ENCODE measurements at places on chromosomes 5 and 9. TPM values are rescaled to one million over a fixed set of nuclear protein-coding genes. Genes with fewer than 3 reads are reported as not detected.

ZBED3 gene
- total RNA-seq: 8.0 TPM

TERT gene
- 6.2 TPM for total RNA-seq

GRCh38 chr5:104914536-104915070 is 1352.0 kb upstream of the NUDT12 start:
- DNase-seq: no peak

DNA sequence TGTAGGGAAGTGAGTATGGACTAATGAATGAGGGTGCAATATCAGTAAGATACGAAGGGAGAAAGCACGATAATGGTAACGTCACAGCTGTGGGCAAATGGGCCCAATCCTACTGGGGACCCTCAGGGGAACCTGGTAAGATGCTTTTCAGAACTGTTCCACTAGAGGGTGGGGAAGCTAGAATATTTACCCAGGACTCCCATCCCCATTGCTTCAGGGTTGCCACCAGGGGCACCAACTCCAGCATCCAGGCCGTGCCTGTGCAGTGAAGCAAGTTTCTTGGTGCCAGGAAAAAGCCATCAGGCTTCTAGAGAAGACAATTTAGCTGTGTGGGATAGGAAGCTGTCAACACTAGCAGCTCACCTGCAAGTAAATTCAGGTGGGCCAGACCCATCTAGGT is 409.3 kb downstream of the AGTPBP1 start:
- no peak for DNase-seq

DNA sequence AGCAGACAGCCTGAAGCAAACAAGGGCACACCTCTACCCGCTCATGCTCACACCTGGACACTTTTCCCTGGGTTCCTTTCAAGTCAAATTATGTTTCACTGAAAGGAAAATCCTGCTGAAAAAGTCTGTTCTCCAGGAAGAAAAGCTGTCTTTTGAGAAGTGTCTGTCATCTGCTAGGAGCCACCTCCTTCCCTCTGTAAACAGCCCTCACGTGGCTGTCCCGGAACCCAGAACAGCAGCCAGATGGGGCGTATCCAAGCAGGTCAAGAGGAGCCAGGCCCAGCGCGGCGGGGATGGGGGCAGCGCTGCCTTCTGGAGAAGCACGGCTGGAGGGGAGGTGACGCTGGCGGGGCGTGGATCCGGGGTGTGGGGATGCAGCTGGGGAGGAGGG is at the start of gene PNPLA7:
TSS of gene PNPLA7 (minus strand) at position 172 of the 391 bp plus-strand sequence. CDS start 205 bp downstream, outside the sequence.
- DNase-seq: peak; percentile 45
